ENCODE measurements at places on chromosomes 1 and 21.

DNA sequence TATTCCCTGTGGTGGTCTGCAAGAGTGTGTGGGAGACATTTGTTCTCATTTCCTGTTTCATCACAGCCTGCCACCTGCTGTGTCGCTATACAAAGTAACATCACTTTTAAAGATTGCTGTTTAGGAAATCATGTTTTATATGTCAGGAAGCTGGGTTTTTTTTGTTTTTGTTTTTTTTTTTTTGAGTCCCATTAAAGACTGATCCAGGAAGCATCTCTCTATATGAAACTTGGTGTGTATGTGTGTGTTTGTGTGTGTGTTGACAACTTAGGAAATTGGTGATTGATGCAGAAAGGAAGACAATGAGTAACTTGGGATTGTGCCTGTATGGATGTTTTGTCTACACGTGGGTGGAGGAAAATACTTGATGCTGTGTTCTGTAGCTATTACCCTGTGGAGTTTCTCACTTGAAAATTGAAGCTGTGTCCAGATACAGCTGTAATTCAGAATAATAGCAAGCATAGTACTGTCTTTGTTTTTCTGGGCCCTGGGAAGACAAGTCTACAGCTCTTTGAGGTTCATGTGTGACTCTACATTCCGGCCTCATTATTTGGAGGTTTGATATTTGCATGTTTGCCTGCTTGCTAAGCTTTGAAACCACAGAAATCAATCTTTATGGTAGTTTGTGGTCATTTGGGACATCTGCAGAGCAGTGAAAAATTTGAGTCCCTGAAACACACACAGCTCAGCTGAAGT is 47.9 kb downstream of the LAMC1 start:
- DNase-seq: peak; percentile 79

DNA sequence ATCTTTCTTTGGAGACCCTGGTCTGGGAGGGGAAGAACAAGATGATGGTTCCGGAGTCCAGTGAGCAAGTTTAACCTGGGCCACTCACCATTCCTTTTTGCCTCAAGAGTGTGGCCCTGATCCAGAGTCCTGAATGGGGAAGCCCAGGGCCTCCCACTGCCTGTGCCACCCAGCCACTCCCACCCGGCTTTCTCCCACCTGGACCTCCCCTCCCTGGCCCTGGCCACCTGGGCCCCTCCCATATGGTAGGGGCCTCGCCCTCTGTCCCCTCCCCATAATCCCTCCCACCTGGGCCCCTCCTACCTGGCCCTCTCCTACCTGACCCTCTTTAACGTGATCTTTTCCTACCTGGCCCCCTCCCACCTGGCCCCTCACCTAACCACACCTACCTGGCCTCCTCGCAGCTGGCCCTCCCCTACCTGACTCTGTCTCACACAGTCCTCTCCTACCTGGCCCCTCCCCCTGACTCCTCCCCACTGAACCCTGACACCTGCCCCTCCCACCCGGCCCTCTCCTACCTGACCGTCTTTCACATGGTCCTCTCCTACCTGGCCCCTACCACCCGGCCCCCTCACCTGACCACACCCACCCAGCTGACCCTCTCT is 220.7 kb upstream of the VAMP3 start:
- DNase-seq: no peak

DNA sequence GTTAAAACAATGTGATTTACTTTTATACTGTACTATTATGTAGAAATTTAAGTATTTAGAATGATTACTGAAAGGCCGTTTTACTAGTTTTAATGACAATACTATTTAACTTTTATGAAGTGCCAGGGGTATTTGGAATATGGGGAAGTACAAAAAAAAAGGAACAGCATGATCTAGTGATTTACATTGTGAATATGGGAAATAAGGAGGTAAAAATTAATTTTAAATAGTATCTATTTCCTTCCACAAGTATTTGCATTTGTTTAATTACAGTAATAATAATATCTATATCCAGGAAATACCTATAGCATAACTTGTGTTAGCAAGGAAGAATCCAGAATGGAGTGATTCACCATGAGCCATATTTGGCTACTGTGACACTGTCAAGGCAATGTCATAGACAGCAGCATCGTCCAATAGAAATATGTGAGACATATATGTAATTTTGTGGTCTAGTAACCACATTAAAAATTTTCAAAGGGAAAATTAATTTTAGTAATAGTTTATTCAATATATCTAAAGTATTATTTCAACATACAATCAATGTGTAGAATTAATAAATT is 22.0 kb downstream of the CNST start:
- peak; percentile 65 for DNase-seq

DNA sequence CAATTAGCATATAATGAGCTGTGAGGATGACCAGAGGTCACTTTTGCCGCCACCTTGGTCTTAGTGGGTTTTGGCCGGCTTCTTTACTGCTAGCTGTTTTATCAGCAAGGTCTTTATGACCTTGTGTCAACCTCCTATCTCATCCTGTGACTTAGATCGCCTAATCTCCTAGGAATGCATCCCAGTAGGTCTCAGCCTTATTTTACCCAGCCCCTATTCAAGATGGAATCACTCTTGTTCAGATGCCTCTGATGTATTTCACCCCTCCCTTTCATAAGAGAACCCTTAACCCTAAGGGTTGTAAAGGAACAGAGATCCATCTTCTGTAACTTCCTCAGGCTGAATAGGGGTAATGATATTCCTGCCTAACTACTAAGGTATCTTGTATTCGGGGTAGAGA is 58.9 kb upstream of the PALMD start:
- DNase-seq: no peak

GRCh38 chr1:46484783-46485490 is 4.7 kb upstream of the DMBX1 start:
- DNase-seq: no peak

DNA sequence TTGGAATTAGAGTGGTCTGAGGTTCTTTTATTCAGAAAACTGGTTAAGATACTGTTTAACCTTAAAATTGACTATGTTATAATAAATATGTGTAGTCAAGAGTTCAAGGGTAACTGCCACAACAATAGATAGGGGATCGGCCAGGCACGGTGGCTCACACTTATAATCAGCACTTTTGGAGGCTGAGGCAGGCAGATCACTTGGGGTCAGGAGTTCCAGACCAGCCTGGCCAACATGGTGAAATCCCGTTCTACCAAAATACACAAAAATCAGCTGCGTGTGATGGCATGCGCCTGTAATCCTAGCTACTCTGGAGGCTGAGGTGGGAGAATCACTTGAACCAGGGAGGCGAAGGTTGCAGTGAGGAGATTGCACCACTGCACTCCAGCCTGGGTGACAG is 39.5 kb downstream of the PDC start:
- DNase-seq: no peak

DNA sequence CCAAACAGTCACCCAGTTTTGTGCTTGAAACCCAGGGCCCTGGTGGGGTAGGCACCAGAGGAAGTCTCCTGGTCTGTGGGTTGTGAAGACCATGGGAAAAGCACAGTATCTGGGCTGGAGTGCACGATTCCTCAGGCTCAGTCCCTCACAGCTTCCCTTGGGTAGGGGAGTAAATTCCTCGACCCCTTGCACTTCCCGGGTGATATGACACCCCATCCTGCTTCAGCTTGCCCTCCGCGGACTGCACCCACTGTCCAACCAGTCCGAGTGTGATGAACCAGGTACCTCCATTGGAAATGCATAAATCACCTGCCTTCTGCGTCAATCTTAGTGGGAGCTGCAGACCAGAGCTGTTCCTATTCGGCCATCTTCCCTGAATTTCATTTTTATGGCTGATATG is 133.9 kb upstream of the KCTD3 start:
- no peak for DNase-seq

- DNase-seq: no peak
Measured at GRCh38 chr1:54558434-54559030, 10.5 kb downstream of the ACOT11 start.

- peak; percentile 75 for DNase-seq
Measured at GRCh38 chr1:33244143-33244808, 12.0 kb upstream of the ZNF362 start.

DNA sequence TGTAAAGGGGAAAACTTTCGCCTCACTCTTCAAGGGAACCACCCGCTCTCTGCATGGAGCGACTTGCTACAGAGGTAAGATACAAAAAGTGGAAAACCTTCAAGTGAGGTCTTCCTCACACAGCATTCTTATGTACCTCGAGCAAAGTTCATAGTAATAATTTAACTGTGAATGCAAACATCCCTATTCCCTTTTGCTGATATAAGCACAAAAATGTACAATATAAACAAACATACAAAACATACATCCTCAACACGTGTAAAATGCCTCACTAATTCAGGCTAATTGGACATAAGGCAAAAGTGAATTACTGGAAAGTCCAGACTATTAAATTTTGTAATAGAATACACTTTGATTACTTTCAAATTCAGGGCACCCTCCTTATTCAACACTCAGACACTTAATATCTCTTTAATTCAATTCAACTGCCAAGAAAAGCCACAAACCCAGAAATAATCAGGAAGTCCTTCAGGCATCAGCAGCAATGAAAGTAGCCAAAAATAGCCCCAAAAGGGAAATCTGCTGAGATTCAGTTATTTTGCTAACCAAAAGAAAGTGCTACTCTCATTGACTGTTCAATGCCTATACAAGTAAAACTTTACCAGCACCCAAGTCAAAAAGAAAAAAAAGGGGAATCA is 15.2 kb upstream of the LMX1A start:
- DNase-seq: no peak

DNA sequence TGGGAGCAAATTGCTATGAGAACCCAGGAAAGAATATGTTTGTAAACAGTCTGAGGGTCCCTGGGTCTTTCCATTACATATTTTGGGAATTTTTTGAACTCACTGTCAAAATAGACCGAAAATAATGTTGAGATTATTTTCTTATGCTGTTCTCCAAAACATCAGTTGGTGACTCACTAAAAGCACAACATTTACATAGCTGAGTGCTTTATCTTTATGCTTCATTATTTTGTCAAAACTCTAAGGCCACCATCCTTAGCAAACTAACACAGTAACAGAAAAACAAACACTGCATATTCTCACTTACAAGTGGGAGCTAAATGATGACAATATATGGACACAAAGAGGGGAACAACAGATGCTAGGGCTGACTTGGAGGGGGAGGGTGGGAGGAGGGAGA is 459.3 kb downstream of the ADGRL2 start:
- DNase-seq: no peak

DNA sequence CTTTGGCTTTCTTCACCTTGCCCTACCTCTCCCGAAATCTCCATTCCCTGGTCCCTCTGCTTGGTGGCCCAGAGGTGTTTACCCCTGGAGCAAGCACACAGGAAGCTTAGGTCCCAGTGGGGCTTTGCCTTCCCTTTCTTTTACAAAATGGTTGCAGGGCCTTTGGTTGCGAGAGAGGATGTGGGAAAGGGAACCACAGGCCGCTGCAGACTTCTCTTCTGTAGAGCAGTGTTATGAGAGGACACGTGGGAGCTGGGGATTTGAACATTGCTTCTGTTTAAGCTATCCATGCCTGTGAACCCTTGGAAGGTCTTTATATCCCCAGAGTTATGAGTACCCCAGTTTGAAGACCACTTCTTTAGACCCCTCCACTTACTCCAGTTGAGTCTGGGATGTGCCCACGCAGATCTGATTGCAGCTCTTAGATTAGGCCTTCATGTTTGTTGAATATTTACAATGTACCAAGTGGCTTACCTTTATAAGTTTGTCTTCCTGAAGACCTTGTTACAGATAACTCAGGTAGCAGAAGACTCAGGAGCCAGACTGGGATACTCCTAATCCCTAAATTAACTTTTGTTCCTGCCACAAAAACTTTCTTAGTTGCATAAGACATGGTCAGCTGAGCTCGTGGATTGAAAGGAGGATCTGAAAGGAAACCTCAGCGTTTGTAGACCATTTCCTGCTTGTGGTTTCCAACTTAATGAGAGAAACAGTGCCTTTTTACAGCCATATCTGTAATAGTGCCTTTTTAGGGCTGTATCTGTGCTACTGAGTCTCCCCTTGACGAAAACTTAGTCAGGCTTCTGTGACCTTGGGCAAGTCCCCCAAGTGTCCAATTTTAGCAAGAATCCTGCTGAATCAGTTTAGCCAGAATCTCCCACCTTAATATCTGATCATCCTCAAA is 21.9 kb upstream of the IVNS1ABP start:
- peak; percentile 15 for DNase-seq

- no peak for DNase-seq
Measured at GRCh38 chr1:10867914-10868598, 71.6 kb upstream of the CASZ1 start.

GRCh38 chr21:26972192-26972591 is 5.3 kb upstream of the ADAMTS5 start:
- DNase-seq: no peak

DNA sequence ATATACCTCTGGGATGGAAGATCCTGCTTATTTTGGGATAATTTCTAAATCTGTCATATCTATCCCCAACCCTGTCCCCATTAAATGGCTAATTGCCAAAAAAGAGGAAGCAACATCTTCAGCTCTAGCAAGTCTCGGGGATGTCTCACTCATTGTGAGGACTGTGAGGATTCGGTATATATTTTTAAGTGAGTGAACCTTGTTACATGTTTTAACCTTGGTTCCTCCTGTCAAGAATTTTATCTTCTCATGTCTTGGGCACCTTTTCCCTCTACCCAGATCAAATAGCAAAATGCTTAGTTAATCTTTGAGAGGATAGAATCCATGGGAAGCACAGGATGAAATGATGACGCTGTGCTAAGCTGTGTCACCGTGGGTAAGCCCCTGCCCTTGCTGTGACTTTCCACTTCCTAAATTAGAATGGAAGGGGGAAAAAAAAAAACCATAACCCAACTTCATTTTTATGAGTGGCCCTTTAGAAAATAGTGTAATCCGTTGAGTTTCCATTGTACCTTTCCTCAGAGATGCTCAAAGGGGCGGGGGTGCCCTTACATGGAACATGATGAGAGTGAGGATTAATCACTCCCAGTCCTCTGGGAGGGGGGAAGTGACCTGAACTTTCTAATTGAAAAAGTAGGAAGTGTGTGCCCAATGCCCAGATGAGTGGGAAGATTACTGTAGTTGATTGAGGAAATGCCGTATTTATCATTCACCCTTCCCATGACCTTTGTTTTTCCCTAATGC is 7.6 kb downstream of the ATP1A1 start:
- DNase-seq: no peak

- no peak for DNase-seq
Measured at GRCh38 chr1:214380986-214381695, 100.2 kb downstream of the SMYD2 start.

- DNase-seq: no peak
Measured at GRCh38 chr1:119603695-119604094, 44.4 kb downstream of the ZNF697 start.

DNA sequence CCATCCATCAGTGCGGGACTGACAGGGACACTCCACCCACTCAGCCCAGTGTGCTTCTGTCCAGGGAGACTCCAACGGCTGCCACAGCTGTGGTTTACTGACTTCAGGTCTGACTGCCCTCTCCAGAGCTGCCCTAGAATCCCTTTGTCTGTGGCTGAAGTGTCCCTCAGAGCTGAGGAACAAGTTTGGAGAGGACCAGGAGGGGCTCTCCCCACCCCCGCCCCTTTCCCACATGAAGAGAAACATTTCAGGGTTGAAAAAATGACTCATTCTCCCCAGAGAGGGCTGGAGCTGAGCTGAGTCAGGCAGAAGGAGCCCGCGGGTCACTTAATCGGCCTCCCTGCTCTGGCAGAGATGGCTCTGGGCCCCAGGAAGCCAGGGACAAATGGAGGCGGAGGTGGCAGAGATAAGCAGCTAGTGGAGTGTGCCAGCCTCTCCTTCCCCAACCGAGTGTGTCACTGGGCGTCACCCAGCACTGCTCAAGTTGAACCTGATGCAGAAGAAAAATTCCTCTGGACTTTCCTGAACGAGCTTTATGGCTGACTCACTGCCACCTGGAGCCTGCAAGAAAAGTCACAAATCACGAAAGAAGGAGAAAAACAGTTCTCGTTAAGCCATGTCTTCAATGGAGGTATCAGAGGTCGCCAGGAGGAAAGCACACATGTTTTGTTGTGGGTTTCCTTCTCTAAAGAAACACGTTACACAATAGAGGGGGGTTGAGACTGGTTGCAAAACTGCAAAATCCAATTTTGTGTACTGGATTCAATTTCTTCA is 34.3 kb upstream of the ECE1 start:
- DNase-seq: peak; percentile 98
